ENCODE measurements at places on chromosomes 3 and 15.
A peak's percentile ranks its signal among the peaks of the same experiment; 100 is the strongest.

- DNase-seq: no peak
Measured at GRCh38 chr15:60373327-60373726, 24.5 kb downstream of the ANXA2 start.

GRCh38 chr15:40047415-40048210 lies 8.6 kb upstream of the SRP14 start:
- peak; percentile 31 for DNase-seq

- no peak for DNase-seq
Measured at GRCh38 chr15:58069008-58069407, 3.5 kb upstream of the ALDH1A2 start.

- DNase-seq: peak; percentile 24
Measured at GRCh38 chr15:51750792-51751696, at the start of gene TMOD2. Gene TMOD2, plus strand, starts transcription at chr15:51751597. Its CDS starts 14,845 bp downstream, at chr15:51766442.

- DNase-seq: no peak
Measured at GRCh38 chr3:25472153-25472552, 44.1 kb downstream of the RARB start.

Data from ACHN (cell line).